GOT3 (cell line): ENCODE measurements at places on chromosomes 6 and 20.

DNA sequence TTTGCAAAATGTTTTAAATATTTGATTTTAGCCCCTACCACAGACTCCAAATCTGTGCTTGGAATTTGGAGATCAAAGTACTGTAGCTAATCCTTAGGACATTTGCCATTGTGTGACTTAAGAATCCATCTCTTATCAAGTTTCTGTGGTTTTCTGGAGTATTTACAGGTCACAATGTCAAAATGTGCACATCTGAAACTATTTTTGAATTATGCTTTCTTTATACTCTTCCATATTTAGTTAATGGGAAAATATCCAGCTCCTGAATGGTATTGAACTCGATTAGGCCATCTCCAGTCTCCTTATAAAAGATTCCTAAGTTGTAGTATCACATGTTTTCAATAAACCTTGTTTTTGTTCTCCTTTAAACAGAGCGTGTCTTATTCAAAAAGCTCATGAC lies 162.5 kb downstream of the KHDC1L start:
- no peak for DNase-seq

DNA sequence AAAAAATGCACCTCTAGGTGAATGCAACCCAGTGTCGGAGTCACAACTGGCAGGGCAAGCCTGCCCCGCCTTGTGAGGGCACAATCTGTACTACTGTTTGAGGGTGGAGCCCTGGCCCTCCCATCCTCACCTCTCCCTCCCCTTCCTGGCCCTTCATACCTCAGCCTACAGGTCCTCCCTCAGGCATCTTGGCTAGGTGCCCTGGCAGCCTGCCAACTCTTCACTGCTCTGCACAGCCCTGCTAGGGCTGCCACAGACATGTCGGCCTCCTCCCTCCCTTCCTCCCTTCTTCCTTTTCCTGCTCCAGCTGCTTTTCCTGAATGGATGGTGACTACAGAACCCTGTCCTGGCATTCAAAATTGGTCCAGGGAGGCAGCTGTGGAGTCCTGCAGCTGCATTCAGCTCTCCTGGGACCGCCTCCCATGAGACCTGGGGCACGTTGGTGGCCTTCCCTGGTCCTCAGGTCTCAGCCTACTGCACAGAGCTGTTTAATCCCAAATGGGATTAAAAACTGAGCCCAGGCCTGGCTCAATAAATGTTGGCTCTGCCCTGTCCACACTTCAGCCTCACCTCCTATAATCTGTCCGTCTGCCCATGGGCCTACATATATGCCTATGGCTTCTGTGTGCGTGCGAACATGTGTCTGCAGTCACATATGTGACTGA lies 52.7 kb downstream of the CDH22 start:
- no peak for DNase-seq

GRCh38 chr6:163369141-163369540 lies 45.4 kb upstream of the QKI start:
- DNase-seq: no peak

- DNase-seq: no peak
Measured at GRCh38 chr6:44511126-44511525, 123.6 kb downstream of the CDC5L start.

DNA sequence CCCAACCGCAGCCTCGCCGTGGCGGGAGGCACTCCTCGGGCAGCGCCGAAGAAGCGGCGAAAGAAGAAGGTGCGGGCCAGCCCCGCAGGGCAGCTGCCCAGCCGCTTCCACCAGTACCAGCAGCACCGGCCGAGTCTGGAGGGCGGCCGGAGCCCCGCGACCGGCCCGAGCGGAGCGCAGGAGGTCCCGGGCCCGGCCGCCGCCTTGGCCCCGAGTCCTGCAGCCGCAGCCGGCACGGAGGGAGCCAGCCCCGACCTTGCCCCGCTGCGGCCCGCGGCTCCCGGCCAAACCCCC lies 525 bp downstream of the PNRC1 start:
- DNase-seq: no peak

DNA sequence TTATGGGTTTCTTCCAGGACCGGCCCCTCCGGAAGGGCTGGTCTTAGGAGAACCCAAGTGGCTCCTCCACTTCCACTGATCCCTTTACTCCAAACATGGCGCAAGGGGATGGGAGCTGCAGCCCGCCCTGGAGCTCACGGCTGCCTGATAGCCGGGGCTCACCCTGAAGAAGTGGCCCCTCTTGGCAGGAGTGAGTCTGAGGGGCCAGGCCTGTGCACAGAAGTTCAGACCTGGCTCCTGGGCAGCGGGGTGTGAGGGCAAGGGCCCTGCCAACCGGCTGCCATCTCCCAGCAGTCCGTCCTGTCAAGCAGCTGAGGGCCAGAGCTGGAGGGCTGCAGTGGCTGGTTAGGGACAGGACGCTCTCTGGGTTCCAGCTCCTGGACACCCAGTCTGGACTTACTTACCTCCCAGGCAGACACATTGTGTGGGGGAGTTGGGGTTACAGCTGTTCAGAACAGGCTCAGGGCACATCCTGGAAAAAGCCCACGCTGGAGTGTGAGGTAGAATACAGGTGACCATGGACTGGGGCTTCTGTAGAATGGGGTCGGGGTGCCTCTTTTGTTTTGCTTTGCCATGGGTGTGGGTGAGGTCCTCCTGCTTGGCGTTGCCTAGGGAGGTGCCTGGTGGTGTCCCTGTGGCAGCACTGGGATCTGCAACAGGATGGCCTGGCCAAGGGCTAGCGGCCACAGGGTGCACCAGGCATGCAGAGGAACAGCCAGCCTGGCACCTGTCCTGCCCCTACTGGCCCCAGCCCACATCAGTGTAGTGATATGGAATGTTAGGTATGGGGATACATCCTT lies 88.4 kb downstream of the ASXL1 start:
- no peak for DNase-seq
